Testis (tissue), 5 donors: ENCODE measurements at places on chromosomes 7 and 10. TPM values are rescaled to one million over a fixed set of nuclear protein-coding genes. Genes with fewer than 3 reads are reported as not detected.
A peak's percentile ranks its signal among the peaks of the same experiment; 100 is the strongest.

PLCE1 gene
- 8.2 TPM for total RNA-seq

FXYD4 gene
- total RNA-seq: 1.5 TPM

- DNase-seq: peak; percentile 50
- no peak overlapping the region for H3K27ac ChIP-seq
- no peaks in the 10 kb centered on the region for H3K4me1 ChIP-seq
- H3K36me3 ChIP-seq: no peaks in the 10 kb centered on the region
Observed at GRCh38 chr10:125343118-125343925, 183.0 kb upstream of the CTBP2 start.

GRCh38 chr7:128741491-128741890, 2.3 kb downstream of the CALU start:
- H3K36me3 ChIP-seq: no peaks in the 10 kb centered on the region
- H3K27ac ChIP-seq: no peak overlapping the region
- no peak for DNase-seq

- H3K36me3 ChIP-seq: no peaks in the 10 kb centered on the region
- H3K4me1 ChIP-seq: no peaks in the 10 kb centered on the region
- no peak for DNase-seq
Observed at GRCh38 chr10:64303566-64303965, 782.4 kb downstream of the REEP3 start.
